ENCODE measurements at places on chromosomes 7 and 10.
A peak's percentile ranks its signal among the peaks of the same experiment; 100 is the strongest.

DNA sequence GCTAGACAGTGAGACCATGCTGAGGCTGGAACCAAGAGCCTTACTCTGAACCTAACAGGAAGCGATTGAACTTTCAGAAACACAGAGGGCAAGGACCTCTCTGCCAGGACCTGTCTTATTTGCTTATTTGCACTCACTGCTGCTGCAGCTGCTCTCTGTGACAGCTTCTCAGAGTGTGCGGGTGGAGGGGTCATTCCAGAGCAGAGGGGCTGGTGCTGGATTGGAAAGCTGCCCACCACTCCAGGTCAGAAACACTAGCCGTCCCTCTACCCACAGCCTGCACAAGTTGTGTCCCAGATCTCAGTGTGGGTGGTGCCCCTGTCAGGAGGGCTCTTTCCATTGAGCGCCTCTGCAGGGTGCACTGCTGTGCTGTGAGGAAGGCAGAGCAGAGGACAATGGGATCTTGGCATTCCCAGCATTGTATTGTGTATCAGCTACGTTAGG is 126.2 kb downstream of the CCNY start:
- DNase-seq: no peak

DNA sequence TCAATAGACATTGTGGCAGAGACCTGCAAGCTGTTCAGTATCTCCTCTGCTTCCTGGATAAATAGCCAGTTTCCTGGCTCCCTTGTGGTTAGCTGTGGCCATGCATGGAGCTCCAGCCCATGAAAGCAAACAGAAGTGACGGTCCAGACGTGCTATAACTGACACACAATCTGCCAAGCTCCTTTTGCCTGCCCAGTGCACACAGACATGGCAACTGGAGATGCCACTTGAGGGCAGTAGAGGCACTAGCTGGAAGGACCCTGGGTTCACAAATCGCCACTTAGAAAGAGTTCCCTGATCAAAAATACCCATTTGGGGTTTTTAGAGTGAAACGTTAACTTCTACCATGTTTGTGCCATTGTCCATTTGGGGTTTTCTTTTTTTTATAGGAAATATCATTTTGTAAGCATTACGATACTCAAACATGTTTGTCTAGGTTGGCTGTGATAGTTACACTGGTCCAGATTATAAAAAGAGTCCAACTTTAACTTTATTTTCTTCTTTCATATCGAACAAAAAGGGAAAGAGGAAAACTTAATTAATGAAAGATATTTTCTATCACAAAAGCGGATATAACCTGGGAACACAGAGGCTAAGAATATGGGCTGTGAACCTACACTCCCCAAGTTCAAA is 31.3 kb downstream of the KIN start:
- no peak for DNase-seq

GRCh38 chr7:131145026-131145425 is 182.7 kb upstream of the MKLN1 start:
- DNase-seq: no peak

GRCh38 chr10:55446441-55447002 is 645.5 kb upstream of the PCDH15 start:
- no peak for DNase-seq

GRCh38 chr10:9075420-9075819 is 1020.9 kb downstream of the GATA3 start:
- DNase-seq: no peak

- no peak for DNase-seq
Observed at GRCh38 chr10:69360485-69361302, 56.0 kb downstream of the TACR2 start.

GRCh38 chr7:24659505-24659904 is 86.3 kb downstream of the PALS2 start:
- no peak for DNase-seq

- no peak for DNase-seq
Observed at GRCh38 chr10:6154566-6154965, 48.2 kb upstream of the PFKFB3 start.

GRCh38 chr7:117435475-117436043 is 8.3 kb upstream of the ASZ1 start:
- no peak for DNase-seq

DNA sequence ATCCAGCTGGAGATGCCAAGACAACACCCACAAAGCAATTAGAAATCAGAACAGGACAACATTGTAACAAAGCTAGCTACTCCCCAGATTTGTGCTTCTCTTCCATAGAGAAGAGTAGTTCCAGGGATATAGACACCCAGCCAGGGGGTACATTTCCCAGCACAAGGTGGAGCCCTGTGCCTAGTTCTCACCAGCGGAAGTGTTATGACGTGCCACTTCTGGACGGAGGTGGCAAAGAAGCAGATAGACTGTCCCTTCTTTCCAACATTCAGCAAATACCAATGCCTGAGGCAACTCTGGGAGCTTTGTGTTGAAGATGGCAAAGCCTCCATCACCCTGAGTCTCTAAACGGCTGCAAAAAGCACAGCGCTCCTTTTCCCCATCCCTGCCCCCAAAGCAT is 23.4 kb upstream of the GSAP start:
- peak; percentile 14 for DNase-seq

GRCh38 chr10:102247734-102248133 is 2.4 kb downstream of the GBF1 start:
- DNase-seq: no peak

- no peak for DNase-seq
Observed at GRCh38 chr7:87600130-87601124, at the start of gene ABCB1. ABCB1 (minus strand) TSS chr7:87600884; CDS start chr7:87600184, 700 bp downstream.

DNA sequence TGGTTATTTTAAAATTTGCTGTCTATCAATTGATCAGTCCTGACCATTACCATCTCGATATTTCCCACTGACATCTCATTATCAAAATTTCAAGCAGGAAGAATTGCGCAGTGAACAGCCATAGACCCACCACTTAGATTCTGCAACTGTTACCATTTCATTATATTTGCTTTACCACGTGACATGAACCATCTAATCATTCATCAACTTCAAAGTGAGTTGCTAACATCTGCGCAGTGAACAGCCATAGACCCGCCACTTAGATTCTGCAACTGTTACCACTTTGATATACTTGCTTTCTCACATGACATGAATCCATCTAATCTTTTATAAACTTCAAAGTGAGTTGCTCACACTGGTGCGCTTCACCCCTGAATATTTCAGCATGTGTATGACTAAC is 22.5 kb downstream of the FOXL3 start:
- no peak for DNase-seq

DNA sequence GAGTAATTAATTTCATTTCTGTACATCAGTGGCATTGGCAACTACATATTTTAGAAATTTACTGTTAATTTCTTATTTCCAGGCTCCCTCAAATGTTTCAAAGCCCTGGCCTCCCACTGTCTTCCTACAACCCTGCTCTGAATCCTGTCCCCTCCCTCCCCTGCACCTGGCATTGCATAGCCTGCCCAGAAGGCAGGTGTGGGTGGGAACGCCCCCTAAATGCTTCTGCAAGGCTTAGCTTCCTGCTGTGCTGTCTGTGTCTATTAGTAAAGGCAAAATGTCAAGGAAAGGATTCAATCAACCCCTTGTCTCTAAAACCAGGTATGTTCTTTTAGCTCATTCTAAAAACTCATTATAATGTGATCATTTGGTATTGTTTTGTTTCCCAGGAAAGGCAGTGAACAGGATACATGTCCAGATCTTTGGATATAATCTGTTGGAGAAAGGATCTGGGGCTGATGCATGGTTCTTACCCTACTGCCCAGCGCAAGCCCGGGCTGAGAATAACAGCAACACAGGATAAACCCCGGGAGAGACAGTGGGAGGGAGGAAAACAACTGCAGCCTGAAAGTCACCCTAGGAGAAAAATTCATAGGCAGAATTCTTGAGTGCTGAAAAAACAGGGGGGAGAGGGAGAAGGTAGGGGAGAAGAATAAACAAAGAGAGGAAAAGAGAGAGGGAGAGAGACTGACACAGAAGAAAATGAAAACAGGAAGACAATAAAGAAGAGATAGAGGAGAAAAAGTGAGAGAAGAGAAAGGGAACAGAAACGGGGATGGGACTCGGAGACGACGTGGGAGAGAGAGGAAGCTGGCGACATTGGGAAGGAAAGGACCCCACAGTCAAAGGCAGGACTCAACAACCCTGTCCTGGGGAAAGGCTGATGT is 589 bp downstream of the ZNF488 start:
- peak; percentile 51 for DNase-seq

DNA sequence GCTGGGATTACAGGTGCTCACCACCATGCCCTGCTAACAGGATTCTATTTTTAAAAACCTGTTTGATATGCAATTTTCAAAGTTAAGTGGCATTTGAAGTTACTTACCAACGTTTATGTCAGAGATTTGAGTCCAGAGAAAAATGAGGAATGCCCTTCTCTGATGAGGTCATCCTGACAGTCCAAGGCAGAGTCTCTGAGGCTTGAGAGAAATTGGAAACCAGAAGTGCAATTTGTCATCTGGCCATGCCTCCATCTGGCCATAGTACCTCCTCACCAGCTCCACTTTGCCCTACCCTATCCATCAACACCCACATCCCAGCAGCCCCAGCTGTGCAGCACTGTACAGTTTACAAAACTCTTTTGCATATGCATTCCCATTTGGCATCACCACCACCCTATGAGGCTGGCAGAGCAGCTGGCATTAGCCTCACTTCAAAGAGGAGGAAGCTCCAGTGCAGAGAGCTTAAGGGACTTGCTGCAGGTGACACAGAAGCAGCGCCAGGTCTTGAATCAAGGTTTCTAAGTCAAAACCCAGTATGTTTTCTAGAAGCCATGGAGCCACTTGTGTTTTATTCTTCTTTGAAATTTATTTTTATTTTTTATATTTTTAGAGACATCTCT is 54.5 kb upstream of the PDZD8 start:
- DNase-seq: no peak

DNA sequence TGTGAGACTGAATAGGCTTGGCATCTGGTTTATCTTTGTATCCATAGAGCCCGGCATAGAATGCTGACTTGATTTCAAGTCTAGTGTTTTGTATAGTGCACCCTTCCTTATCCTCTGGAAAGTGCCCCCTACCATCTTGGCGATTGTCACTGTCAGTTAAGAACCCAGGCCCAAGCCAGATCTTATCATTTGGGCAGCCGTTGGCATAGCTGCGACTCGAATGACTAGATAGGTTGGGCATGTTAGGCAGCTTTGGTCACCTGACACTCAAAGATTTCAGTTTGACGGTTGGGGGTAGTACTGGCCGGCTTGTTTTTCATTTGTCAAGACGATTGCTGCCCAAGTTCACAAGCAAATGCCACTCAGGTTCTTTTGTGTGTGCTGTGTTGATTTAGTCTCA is 6.6 kb downstream of the NIPSNAP2 start:
- no peak for DNase-seq

GRCh38 chr7:25840209-25840792 is 311.7 kb upstream of the NFE2L3 start:
- no peak for DNase-seq

DNA sequence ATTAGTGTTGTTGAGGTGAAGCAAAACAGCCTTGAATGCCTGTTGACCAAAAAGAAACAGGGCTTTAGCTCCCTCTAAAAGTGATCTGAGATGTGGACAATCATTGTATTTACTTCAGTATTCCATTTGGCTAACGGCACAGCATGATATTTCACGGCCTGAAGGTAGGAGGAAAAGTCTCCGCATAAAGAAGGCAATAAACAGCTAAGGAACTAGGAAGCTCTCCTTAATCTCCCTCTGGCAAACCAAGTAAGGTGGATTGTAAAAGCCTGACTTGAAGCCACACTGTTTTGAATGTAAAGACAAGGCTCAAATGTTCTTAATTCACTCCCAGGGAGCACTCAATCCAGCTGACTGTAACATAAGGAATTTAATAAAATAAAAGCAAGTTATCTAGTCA is 160.0 kb upstream of the ZNF804B start:
- DNase-seq: no peak

GRCh38 chr7:133795068-133795665 is 332.0 kb upstream of the LRGUK start:
- DNase-seq: no peak

DNA sequence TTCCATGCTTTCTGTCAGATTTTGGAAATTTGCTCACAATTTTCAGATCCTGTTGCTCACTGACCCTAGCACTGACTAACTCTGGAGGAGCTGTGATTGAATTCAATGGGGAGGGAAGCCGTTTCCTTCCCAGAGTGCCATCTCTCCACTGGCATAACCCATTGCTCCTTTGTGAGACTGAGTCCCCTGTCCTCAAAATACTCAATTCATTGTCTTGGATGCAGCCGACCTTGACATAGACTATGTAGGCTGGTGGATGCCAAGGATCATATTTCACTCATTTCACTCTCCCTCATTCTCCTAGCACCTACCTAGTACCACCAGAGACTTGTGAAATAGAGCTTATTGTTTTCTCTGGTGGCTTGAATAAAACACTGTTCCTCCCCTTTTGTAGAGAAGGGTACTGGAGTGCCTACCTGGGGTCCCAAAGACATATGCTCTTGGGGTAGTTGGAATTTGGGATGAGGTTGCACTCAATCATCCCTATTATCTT is 511.3 kb upstream of the ZMIZ1 start:
- no peak for DNase-seq

- peak; percentile 1 for DNase-seq
Observed at GRCh38 chr10:15744217-15744865, 24.6 kb upstream of the ITGA8 start.

DNA sequence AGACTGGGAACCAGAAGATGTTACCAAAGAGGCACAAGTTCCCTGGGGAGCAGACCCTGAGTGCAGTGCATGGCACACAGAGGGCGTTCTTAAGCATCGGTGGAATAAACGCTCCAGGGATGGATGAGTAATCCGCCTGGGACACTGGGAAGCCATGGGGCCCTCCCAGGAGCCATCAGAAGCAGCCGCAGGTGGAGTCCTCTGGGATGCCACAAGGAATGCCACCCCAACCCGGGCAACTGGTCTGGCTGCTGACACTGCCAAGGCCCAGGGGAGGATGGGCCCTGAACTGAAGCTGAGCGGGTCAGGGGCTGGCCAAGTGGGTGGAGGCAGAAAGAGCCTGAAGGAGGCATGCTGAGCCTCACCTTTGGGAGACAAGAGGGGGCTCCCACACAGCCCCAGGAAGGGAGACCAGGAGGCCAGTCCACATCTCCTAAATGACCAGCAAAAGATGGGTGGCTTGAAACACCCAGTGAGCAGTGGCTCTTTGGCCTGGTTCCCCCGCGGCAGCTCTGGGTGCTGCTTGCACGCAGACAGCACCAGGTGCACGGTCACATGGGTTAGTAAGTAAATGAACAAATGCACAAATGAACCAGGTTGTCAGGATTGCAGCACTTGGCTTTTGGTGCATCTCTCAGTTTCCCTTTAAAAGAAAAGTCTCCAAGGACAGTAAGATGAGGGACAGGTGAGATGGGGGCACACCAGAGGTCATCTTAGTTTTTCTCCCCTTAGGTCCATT is 141.3 kb upstream of the ZMIZ1 start:
- peak; percentile 39 for DNase-seq
